ENCODE measurements at places on chromosomes 4 and X.

DNA sequence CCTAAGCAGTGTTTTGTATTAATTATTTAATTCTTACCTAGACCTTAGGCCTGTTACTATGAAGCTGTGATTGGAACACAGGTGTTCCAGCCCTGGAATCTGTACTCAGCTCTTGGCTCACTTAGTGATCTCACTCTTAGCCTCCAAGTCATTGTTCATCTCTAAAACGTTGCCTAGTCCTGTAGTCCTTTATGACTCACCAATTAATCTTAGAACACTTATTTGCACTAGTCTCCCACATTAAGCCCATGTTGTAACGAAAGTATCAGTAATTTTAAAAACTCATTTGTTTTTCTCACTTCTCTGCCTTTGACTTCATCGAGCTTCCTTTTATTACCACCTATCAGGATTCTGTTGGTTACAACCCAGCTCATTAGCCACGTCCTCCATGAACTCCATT is 1224.7 kb upstream of the TENM3 start:
- DNase-seq: no peak

GRCh38 chr4:188113156-188113555 is 3.8 kb upstream of the TRIML2 start:
- DNase-seq: no peak

GRCh38 chr4:3520796-3521600 is 11.2 kb downstream of the LRPAP1 start:
- no peak for DNase-seq

- DNase-seq: no peak
Measured at GRCh38 chr4:22345678-22346077, 170.2 kb downstream of the ADGRA3 start.

DNA sequence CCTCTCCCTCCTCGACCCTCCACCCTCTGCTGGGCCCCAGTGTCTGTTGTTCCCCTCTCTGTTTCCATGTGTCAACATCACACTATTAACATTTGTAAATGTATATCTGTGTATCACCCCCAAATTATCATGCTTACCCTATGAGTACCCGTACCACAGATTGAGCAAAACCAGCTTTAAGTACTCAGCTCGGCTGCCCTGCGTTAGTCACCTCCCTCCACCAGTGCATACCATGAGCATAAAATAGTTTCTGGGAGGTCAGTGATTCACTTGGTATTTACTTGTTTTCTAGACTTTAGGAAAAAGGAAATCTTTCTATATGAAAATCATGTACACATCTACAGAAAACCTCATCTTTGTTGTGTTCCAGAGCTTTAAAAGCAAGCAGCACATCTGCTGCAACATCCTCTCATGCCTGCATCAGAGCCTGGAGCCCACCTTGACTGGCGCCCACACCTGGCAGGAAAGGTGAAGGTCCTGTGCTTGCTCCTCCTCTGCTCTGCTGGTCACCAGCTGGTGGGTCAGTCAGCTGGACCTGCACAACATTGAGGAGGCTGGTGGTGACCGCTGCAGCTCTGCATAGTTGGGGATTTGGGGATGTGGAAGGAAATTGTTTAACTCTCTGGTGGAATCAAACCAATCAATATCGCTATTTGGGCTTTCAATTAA is 214.4 kb upstream of the KLF3 start:
- no peak for DNase-seq

DNA sequence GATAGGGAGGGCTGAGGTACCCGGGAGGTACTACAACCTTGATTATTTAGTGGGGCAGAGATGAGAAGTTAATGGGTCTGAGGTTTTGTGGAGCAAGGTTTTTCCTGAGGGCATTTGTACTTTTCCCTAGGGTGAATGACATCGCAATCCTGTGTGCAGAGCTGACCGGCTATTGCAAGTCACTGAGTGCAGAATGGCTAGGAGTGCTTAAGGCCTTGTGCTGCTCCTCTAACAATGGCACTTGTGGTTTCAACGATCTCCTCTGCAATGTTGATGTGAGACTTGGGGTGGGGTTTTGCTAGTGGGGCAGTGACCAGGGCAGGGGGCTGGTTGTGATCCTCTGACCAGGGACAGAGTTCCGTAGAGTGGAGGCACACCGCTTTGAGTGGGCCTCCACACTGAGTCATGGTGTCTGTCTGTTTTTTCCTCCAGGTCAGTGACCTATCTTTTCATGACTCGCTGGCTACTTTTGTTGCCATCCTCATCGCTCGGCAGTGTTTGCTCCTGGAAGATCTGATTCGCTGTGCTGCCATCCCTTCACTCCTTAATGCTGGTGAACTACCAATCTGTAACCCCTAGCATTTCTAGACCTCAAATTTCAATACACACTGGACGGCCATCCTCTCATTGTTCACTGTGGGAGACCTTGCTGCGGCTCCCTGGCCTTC is 9.9 kb downstream of the MED12 start:
- DNase-seq: no peak

DNA sequence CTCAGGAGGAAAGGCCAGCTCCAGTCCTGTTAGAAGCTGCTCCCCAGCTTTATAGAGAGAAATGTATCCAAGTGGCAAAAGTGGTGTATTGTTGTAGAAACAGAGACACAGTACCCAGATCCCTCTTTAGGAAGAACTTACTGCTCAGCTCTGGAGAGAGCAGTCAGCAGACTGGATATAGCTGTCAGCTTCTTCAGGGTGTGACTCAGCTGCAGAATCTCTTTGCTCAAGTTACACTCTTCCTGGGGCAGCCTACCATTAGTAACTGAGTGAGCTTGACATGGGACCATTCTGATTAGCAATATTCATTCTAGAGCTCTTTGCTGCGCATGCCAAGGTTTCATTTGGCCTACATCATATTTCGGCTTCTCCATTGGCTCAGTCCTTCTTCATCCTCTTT is 40.5 kb downstream of the ATP1B4 start:
- no peak for DNase-seq

GRCh38 chr4:158858410-158859199 is 89.8 kb downstream of the FNIP2 start:
- DNase-seq: no peak

DNA sequence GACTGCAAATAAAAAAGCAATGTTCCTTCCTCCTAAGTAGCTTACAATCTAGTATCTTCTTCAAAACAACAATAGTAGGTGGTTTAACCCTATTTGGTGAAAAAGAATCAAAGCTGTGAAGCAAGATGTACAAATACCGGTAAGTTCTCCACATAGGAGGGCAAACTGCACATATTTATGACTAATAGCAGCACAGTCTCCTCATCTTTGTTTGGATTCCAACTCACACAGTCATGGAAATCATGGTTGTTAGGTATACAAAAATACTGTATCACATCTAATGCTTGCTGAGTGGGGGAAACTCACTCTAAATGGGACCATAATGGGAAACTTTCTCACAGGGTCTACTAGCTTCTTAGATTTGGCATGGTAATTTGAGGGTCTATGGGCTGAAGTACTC is 597.2 kb downstream of the INPP4B start:
- no peak for DNase-seq

DNA sequence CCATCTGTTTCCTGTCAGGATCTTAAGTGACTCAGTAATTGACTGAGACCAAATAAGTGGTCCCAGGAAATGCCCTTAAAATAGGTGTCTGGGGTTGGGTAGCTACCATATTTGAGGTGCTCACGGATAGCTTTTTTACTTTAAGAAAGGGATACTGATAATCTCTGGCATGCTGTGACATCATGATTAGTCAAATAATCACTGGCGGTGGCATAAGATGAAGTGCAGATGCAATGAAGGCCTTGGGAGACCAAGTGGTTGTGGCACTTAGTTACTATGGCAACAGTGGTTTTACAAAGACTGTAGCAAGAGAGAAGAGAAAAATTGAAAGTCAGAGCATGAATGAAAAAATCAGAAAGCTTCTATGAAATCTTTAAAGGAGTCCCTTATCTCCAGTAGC is 114.5 kb upstream of the SLIT2 start:
- DNase-seq: no peak

- DNase-seq: no peak
Measured at GRCh38 chrX:39304746-39305145, 503.5 kb downstream of the MID1IP1 start.

Measured in 8988T (cell line).